ENCODE measurements at places on chromosomes 5 and 9.

DNA sequence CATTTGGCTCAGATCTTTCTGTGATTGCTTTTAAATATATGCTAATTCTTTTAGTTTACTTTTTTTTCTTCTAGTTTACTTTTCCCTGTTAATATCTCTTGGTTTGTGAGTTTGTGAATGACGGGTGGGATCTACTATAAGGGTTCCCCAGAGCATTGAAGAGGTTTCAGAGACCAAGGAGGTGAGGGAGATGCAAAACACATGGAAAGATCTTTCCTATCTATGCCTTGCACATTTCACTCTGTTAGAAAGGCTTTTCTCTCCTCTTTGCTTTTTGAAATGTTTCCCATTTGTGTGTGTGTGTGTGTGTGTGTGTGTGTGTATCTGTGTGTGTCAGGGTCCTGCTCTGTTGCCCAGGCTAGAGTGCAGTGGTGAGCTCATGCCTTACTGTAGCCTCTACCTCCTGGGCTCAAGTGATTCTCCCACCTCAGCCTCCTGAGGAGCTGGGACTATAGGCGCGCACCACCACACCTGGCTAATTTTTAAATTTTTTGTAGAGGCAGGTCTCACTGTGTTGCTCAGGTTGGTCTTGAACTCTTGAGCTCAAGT is 50.7 kb downstream of the CNTLN start:
- no peak for DNase-seq

DNA sequence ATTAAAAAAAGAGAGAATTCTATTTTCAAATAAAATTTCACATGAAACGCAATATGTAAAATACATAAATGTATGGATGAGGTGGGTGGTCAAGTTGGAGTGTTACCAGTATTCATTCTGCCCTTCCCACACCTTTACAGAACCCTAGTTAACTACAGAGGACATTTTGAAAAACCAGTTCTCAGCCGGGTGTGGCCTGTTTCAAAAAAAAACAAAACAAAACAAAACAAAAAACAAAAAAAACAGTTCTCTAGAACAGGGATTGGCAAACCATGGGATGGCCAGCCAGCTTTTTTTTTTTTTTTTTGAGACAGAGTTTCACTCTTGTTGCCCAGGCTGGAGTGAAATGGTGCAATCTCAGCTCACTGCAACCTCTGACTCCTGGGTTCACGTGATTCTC is 28.4 kb upstream of the HK3 start:
- DNase-seq: no peak

- peak; percentile 79 for DNase-seq
These were observed 2.1 kb downstream of the NR4A3 start for GRCh38 chr9:99823681-99824377.

- no peak for DNase-seq
These were observed 308.6 kb upstream of the EDIL3 start for GRCh38 chr5:84693256-84693655.
